ENCODE measurements at places on chromosomes 16 and 17.

DNA sequence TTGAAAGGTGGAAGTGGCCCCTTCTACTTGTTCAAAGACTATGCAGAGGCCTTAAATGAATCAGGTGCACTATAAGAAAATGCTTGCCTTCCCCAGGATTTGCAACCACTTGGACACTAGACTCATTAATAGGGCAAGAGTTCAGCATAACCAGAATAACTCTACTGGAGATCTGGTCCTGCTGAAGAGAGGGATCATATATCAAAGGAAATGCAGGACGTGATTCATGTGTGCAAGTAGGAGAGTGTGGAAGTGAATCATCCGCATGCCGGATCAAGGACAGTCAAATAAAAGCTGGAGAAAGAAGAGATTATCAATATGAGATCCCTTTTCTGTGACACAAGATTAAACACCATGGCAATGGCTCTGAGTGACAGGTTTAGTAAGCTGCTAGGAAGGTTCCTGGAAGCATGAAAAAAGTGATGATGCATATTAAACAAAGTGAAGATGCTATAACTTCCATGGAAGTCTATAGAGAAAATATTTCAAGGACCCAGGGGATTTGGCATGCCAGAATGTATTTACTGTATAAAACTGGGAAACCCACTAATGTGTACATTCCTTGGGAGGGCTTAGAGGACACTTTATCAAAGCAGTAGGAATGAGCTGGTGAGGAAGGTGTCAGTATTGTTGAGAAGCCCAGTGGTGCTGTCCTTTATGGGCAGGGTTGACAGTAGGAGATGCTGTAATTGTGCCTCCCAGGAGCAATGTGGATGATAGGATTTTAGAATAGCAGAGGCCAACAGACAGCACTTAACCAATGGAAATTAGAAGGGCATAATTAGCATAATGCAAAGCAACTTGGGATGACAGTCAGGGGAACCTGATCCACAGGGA lies 133.1 kb downstream of the ABCA8 start:
- DNase-seq, result peak; percentile 75

- peak; percentile 37 for DNase-seq
Measured at GRCh38 chr16:71499775-71500364, 10.7 kb upstream of the ZNF19 start.

DNA sequence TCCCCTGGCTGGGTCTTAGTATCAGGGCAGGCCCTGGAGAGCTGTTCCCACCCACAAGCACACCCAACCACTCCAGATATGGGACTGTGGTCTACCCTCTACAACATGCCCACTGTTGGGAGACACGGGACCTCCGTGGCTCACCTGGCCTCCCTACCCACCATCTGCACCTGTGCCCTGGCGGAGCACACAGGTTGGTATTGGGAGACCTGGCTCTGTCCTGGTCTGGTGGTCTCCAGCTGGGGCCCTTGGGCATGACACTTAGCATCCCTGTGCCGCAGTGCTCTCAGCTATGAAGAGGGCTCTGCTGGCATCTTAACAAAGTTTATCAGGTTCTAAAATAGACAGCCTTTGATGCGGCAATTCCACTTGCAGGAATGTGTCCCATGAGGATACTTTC lies 5.8 kb downstream of the C16orf95 start:
- DNase-seq, result no peak

DNA sequence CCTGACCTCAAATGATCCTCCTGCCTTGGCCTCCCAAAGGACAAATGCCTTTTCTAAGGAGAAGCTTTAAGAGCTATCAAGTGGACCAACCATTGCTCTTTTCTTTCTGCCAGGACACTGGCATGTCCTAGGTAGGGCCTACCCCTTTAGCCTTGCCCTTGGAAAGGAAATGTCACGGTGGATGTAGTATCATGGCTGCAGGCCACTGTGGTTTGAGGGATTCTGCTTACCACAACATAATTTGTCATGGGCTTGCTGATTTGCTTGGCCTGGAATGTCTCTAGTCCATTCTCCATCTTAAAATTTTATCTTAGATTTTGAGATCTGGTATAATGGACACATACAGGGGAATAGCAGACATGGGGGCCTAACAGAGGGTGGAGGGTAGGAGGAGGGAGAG lies 6.0 kb downstream of the KRT20 start:
- DNase-seq, result no peak

DNA sequence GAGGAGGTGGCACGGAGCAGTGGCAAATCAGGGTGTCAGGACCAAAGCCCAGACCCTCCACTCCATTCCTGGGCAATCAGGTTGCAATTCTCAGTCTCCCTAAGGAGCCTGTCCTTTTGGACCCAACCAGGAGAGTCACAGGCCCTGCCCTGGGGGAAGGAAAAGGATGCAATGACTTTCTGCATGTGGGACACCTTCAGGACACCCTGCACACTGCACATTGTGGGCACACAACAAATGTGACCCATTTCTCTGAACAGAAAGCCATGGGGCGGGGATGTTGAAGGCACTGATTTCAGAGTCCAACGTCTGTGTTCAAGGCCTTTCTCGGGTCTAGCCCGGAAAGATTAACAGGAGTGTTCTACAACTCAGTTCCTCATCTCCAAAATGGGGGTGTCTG lies 286.2 kb upstream of the FOXF1 start:
- no peak for DNase-seq

- peak; percentile 75 for DNase-seq
Measured at GRCh38 chr17:27245230-27245696, 48.7 kb upstream of the WSB1 start.

- no peak for DNase-seq
Measured at GRCh38 chr16:2827374-2827791, 2.7 kb upstream of the ZG16B start.

GRCh38 chr16:15976225-15976812 lies 26.9 kb downstream of the ABCC1 start:
- no peak for DNase-seq

DNA sequence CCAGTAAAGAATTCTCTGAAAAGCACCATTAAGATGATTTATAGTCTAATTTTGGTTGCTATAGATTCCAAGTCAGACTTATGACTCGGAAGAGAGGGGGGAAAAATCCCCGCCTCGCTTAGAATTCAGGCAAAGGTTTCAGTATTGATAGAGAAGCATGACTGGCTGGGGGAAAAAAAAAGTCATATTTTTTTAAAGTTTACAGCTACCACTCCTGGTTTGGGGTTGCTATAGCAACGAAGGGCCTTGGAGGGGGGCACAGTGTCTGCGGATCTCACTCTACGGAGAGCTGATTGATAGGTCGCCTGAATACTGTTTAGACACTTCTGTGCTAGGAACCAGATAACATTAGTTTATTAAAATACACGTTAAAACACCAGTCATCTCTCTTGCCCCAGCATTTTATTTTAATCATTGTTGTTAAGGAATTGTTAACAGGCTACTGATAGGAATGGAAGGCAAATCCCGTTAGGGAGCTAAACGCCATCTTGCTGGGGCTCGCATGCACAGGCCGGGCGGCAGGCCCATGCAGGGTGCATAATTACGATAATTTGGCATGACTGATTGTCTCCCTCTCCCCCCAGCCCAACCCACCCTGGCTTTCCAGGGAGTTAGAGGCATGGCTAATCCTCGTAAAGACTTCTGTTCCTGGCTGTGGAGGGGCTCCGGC lies 380.0 kb upstream of the XYLT1 start:
- DNase-seq, result no peak

DNA sequence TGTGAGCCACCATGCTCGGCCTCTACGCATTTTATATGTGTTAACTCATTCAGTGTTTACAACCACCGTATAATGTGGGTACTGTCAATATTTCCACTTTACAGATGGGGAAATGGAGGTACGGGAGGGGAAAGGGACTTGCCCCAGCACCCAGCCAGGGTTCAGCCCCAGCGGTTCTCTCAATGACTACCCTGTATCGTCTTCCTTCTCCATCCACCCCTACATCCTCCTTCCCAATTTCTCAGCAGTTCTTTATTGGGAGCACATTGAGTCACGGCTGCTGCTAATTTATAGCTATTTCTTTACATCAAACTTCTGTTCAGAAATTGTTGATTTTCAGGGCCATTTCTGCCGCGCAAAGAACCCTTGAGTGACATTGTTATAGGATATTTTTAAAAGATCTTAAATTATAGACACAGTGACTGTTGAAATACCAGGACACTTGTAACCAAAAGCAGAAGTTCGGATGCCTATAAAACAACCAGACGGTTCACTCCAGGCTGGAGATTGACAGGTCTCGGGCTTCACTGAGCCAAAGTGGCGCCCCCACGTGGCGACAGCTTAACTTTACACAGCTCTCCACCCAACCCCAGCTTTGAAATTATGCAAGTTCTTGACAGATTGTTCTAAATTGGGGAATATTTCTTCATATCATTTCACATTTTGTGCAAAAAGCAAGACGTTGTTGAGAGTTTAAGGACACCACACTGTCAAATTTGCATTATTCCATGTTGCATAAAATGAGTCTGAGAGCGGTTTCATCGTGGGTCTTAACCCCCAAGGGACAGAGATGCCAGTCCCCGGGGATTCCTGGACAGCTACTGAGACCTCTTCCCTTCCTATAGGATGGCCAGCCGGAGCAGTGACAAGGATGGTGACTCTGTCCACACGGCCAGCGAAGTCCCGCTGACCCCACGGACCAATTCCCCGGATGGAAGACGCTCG lies 11.8 kb downstream of the SYT17 start:
- DNase-seq, result no peak
